Right ventricle myocardium inferior (tissue), 1 donor: ENCODE measurements at places on chromosomes 1 and 21. TPM values are rescaled to one million over a fixed set of nuclear protein-coding genes. Genes with fewer than 3 reads are reported as not detected.

USH2A gene
- 1.3 TPM for total RNA-seq

MOV10 gene
- total RNA-seq, result 16.1 TPM

STYXL2 gene
- total RNA-seq, result 127 TPM

ARHGAP30 gene
- total RNA-seq, result 3.7 TPM

SLAMF8 gene
- 1.6 TPM for total RNA-seq

EPS8L3 gene
- total RNA-seq, result not detected

ATP1A4 gene
- not detected for total RNA-seq

NHLH1 gene
- not detected for total RNA-seq

CNTN2 gene
- total RNA-seq, result 0.51 TPM

SPRR5 gene
- not detected for total RNA-seq

DNA sequence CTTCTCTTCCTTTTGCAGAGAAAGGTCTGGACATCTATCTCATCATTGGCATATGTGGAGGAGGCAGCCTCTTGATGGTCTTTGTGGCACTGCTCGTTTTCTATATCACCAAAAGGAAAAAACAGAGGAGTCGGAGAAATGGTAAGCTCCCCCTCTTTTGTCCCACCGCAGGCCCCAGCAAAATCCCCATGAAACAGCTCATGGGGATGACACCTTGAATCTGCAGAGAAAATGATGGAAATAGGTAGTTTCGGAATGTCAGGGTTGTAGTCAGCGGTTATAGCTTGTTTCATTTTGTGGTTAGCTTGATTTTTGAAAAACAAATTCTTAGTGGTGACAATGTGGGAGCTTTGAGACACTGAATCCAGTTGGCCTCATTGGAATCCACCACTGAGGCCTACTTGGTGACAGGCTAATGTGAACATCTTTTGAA is 10.3 kb downstream of the CD2 start:
- no peak for DNase-seq

GRCh38 chr1:209797978-209798639 is 7.8 kb downstream of the IRF6 start:
- no peak for DNase-seq

DNA sequence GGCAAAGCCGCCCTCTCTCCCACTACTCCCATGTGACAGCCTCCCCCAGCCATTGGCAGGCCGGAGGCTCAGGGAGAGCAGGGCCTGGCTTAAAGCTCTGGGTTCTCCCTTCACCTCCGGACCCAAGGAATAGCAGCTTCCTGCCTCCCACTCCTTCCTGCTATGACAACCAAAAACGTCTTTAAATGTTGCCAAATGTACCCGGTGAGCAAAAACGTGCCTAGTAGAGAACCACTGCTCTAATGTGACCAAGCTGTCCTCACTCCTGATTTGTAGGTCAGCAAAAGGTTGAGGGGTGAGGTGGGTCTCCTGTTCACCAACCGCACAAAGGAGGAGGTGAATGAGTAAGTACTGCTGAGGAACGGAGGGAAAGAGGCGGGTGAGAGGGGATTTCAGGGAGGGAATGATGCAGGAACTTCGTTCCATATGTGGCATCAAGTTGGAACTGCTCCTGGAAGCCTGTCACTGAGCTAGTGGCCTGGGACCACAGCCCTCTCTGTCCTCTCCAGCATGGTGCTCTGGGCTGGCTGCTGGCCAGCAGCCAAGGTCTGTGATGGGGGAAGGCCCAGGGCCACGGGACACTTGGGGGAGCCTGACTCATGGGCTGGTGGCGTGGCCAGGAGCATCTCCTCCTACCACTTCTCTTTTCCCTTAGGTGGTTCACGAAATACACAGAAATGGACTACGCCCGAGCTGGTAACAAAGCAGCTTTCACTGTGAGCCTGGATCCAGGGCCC is 5.7 kb downstream of the MRTO4 start:
- DNase-seq, result no peak

DNA sequence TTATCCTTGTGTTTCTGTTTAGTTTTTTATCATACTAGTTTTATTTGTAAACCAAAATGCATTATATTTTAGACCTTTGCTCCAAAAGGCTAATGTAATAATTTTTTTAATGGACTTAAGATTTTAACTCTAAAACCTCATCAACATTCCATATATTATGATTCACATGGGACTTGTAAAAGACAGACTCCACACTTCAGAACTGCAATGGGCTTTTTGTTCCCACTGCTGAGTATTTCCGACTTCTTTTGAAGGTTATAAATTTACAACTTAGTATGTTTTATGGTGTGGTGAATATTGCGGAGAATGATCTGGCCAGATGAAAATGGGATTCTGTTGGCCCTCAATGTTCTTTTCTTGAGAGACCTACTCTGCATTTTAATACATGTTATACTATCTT is 678.5 kb downstream of the USP25 start:
- DNase-seq, result no peak

- DNase-seq, result no peak
These were observed 70.7 kb upstream of the JUN start for GRCh38 chr1:58854576-58854975.

DNA sequence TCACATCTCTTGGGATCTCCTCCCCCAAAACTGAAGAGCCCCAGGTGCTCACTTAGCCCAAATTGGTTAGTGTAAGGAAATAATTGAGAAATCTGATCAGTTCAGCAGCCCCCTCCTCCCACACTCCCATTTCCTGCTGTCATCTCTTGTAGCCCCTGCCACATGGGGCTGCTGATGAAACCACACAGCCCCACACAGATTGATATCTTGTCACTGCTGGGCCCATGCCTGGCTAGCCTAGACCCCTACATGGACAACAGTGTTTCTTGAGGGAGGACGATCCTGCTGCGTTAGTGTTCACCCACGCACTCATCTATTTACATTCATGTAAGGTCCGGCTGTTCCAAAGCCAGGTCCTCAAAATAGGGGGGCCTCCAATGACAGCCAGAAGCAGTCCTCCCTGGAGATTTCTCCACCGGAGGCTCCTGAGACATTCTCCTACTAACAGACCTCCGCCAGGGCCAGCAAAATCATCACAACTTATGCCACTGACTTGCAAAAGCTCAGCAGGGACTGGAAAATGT is 23.9 kb upstream of the RXRG start:
- no peak for DNase-seq

- DNase-seq, result no peak
These were observed 53.9 kb downstream of the DUSP10 start for GRCh38 chr1:221687836-221688487.

GRCh38 chr1:115457289-115457688 is 119.2 kb upstream of the NGF start:
- DNase-seq, result no peak

DNA sequence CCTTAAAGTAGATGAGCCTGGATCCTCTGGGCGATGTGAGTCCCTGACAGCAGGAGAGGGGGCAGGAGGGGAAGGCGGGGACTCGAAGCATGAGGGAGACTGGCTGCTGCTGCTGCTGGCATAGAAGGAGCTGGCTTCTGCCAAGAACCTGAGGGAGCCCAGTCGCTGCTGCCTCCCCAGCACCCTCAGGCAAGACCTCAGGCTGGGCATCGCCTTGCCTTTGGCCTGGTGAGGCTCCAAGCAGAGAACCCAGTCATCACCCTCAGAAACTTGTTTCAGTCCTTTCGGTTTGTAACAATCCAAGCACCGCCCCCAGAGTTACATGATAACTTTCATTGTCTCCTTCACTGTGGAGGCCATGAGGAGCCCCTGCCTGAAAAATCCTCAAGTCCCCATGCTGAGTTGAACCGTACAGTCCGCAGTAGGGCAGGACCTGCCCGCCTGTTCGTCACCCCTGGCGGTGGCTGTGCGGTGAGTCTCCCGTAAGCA is 38.8 kb downstream of the POFUT2 start:
- DNase-seq, result no peak

- no peak for DNase-seq
These were observed 642.9 kb downstream of the BRINP3 start for GRCh38 chr1:189834813-189835212.
